ENCODE measurements at places on chromosomes 3 and 15.

- DNase-seq, result no peak
These were observed 133.6 kb downstream of the NSMCE3 start for GRCh38 chr15:29135702-29136646.

DNA sequence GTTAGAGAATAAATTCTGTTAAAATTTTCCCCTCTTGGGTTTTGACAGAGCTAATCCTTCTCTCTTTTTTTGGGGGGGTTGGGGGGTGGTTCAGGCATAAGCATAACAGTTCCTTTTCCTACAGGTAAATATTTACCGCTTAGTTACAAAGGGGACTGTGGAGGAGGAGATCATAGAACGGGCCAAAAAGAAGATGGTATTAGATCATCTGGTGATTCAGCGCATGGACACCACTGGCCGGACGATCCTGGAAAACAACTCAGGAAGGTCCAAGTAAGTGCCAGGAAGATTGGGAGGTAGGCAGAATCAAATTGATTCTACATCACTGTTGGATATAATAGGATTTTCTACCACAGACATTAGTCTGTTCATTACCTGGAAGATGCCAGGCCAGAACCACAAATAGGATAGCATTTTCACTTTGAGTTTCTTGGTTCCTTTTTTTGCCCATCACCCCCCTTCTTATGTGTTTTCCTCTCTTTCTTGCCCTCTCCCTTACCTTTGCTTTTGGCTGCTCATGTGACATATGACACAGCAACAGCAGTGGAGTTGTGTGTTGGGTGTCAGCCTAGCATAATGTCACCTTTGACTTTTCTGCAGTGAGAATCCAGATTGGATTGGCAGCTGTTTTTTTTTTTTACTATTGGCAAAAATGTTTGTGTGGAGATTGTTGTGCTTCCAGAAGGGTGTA, 79.0 kb downstream of the CHD2 start:
- no peak for DNase-seq

DNA sequence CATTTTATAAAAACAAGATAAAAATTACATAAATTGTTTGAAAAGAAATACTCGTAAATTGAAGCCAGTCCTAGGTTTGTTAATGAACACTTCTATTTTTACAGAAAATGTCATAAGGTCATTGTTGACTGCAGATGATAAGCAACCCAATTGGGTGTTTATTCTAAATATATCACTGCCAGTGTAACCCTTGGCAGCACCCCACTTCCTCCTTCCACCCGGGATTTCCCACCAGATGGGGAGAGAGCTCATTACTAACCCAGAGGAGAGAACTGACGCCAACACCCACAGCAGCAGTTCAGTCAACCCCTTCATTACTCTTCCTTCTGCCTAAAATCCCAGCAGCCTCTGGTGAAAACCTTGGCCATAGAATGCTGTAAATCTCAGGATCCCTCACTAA, 307.6 kb downstream of the GAP43 start:
- DNase-seq, result peak; percentile 1

GRCh38 chr3:151740581-151740980, 6.9 kb downstream of the AADACL2 start:
- no peak for DNase-seq

DNA sequence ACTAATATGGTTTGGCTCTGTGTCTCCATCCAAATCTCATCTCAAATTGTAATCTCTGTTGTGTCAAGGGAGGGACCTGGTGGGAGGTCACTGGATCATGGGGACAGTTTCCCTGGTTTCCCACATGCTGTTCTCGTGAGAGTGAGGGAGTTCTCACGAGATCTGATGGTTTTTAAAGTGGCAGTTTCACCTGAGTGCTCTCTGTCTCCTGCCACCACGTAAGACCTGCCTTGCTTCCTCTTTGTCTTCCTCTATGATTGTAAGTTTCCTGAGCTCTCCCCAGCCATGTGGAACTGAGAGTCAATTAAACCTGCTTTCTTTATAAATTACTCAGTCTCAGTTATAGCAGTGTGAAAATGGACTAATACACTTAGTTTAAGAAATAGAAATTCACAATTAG, 228.9 kb downstream of the CD47 start:
- DNase-seq, result no peak
